ENCODE measurements at places on chromosomes 2 and 18. TPM values are rescaled to one million over a fixed set of nuclear protein-coding genes. Genes with fewer than 3 reads are reported as not detected.

MALL gene
- total RNA-seq: 1.9 TPM

DNA sequence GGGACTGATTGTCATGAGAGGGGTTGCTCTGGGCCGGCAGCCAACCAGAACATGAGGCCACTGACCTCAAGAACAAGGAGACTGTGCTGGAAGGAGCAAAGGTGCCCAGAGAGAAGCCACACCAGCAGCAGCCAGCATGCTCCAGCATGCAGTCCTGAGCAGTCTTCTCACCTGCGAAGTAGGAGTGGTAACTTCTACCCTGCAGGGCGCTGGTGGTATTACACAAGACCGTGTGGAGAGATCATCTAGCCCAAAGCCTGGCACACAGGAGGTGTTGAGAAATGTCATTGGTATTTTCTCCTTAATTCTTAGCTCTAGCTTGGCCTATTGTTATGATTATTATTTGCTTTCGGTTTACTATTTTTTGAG, 132.7 kb downstream of the TSN start:
- H3K4me1 ChIP-seq: no peaks in the 10 kb centered on the region
- H3K36me3 ChIP-seq: no peaks in the 10 kb centered on the region
- no peaks in the 10 kb centered on the region for H3K27me3 ChIP-seq
- H3K27ac ChIP-seq: no peak overlapping the region
- H3K4me3 ChIP-seq: no peak overlapping the region

NAT8 gene
- not detected for total RNA-seq

DNA sequence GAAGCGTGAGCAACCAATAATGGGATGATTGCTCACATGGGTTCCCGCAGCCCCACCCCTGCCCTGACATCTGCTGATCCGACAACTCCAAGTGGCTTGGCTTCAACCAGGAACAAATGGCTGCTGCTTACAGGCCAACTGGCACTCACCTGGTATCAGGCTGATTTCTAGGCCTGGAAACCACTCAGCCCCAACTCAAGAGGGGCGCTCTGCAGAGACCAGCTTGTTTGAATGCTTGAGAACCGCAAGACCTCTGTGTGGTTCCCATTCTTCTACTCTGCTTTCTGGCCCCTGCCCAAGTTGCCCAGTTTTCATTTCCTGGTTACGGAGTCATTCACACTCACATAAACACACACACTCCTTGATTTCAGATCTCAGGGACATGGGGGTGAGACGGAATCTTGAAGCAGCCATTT, 52.0 kb downstream of the TNP1 start:
- H3K36me3 ChIP-seq: no peaks in the 10 kb centered on the region
- no peaks in the 10 kb centered on the region for H3K27me3 ChIP-seq
- DNase-seq: no peak
- peaks cover 3% of the 10 kb centered on the region for H3K4me1 ChIP-seq
- no peak overlapping the region for H3K27ac ChIP-seq

LRRC30 gene
- not detected for total RNA-seq

GRCh38 chr2:20157193-20157891, 67.6 kb downstream of the SDC1 start:
- no peak overlapping the region for H3K27ac ChIP-seq
- H3K4me3 ChIP-seq: no peak overlapping the region
- no peak for DNase-seq
- H3K27me3 ChIP-seq: no peaks in the 10 kb centered on the region
- H3K36me3 ChIP-seq: no peaks in the 10 kb centered on the region
- H3K4me1 ChIP-seq: no peaks in the 10 kb centered on the region

DNA sequence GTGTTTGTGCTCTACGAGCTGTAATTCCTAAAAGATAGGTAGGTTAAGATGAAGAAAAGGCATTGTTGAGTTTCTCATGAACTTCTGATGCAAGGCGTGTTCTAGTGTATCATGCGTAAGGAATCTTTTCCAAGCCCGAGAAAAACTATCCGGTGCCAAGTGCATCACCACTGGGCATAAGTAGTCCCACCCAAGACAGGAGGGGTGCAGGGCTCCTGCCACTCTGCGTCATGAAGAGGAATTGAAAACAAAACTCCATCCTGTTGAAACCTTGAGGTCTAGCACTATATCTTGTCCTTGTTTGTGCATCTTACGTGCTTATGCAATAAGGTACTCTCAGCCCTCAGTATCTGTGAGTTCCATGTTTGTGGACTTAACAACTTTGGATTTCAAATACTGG, 45.7 kb downstream of the RAB31 start:
- no peak overlapping the region for H3K27ac ChIP-seq
- H3K4me1 ChIP-seq: peaks cover 12% of the 10 kb centered on the region
- H3K4me3 ChIP-seq: no peak overlapping the region
- DNase-seq: no peak

ASTL gene
- 1.7 TPM for total RNA-seq

GRCh38 chr2:36059691-36060090, 295.9 kb upstream of the CRIM1 start:
- H3K27me3 ChIP-seq: no peaks in the 10 kb centered on the region
- no peaks in the 10 kb centered on the region for H3K36me3 ChIP-seq
- no peak overlapping the region for H3K27ac ChIP-seq
- no peak for DNase-seq
- H3K4me3 ChIP-seq: no peak overlapping the region

DNA sequence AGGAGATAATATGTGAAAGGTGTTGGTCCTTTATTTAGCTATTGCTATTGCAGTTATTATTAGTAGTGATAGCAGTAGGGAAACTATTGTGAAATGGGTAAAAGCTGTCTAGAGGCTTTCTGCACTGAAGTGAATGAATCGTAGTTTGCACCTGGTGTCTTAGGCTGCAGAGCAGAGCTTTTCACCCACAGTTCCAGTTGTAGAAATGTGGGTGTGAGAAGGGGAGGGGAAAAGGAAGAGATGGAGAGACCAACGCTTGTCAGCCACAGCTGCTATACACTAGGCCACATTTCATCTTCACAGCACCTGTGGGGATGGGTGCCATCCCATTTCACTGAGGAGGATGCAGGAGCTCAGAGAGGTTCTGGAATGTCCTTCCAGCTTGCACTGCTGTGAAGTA, 50.0 kb downstream of the TRPM8 start:
- H3K4me1 ChIP-seq: no peaks in the 10 kb centered on the region
- H3K4me3 ChIP-seq: no peak overlapping the region
- DNase-seq: no peak
- H3K27ac ChIP-seq: no peak overlapping the region

DNA sequence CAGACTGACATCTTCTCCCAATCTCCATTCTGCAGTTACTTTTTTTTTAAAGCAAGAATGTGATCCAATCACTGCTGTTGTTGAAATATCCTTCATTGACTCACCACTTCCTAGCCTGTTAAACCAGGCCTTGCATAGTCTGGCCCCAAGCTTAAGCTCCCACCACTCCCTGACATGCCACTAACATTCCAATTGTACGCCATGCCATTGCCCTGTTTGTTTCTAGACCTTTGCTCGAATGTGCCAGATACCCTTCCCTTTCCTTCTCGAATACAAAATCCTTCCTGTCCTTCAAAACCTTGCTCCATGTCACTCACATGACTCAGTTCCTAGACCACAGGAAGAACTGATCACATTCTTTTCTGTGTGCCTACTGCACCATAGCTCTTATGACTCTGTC, 224.2 kb downstream of the CYRIA start:
- no peaks in the 10 kb centered on the region for H3K27me3 ChIP-seq
- no peak for DNase-seq
- H3K4me1 ChIP-seq: no peaks in the 10 kb centered on the region
- no peak overlapping the region for H3K27ac ChIP-seq
- no peak overlapping the region for H3K4me3 ChIP-seq

GRCh38 chr2:68709421-68709911, 25.1 kb upstream of the ARHGAP25 start:
- no peaks in the 10 kb centered on the region for H3K4me1 ChIP-seq
- no peak overlapping the region for H3K27ac ChIP-seq
- H3K36me3 ChIP-seq: no peaks in the 10 kb centered on the region
- DNase-seq: peak; percentile 25
- no peaks in the 10 kb centered on the region for H3K27me3 ChIP-seq

GRCh38 chr2:34723683-34724082, 1124.6 kb upstream of the FAM98A start:
- no peak for DNase-seq
- H3K27me3 ChIP-seq: no peaks in the 10 kb centered on the region
- no peaks in the 10 kb centered on the region for H3K4me1 ChIP-seq

UGT1A5 gene
- not detected for total RNA-seq

- DNase-seq: no peak
- H3K27ac ChIP-seq: no peak overlapping the region
- H3K4me1 ChIP-seq: no peaks in the 10 kb centered on the region
- no peak overlapping the region for H3K4me3 ChIP-seq
Observed at GRCh38 chr2:240511351-240512108, 46.3 kb downstream of the ANKMY1 start.

DNA sequence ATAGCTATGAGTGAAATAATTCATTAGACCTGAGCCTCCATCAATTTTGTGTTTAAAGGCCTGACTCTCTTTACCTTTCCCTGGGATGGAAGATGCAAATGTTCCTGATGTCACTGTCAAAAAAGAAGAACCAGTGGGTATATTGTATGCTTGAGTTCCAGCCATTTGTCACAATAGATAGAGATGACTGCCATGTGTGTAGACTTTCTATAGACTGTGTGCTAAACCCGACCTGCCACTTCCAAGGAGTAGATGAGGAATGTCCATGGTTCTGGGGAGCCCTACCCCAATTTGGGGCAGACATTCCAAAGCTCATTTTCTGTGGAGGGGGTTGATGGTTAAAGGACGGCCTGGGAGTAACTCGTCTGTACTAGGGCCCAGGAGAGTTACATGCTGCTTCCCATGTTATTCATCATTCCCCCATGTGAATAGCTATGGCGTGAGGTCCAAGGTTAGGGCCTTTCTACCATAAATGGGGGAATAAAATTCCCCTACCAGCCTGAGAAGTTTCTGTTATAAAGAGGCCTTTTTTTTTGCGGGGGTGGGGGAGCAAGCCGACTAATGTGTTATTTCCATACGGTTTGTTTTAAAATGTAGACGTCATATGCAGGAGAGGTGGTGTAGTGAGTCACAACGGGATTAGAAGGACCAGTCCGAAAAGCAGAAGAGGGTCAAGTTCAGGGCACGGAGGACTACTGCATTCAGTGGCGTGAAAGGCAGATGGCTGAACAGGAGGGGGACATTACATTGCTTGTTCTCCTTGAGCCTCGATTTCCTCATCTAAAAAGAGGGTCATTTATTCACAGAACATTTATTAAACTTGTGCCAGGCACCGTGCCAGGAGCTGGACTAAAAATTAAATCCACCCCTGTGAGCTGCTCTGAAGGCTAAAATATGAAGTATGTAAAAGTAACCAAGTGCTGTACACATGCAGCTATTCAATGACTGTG, 24.0 kb downstream of the IL1B start:
- DNase-seq: no peak
- H3K27me3 ChIP-seq: no peaks in the 10 kb centered on the region
- no peak overlapping the region for H3K27ac ChIP-seq
- no peaks in the 10 kb centered on the region for H3K4me1 ChIP-seq
- no peaks in the 10 kb centered on the region for H3K36me3 ChIP-seq

DNA sequence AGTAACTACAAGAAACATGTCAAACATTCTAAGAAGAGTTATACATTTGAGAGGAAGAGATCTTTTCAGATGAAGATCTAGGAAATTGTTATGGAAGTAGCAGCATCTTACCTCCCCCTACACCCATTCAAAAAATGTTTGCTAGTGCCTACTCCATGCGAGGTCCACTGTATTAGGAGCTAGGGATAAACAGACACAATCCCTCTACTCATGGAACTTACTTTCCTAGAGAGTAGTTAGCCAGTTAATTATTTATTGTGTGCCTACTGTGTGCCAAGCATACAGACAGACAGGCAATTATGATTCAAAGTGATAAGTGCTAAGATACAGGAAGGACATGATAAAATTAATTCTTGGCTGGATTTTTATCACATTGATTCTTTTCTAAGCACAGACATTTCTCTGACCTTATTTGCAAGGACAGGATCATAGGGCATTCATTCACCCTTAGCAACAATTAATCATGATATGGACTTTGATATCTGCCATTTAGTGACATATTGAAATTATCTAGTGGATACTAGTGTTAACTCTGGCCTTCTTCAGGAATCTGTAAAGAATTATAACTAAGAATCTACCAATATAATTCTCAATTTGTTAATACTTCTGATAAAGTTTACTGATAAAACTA, 19.6 kb upstream of the TDRD15 start:
- H3K27ac ChIP-seq: no peak overlapping the region
- no peaks in the 10 kb centered on the region for H3K27me3 ChIP-seq
- H3K4me1 ChIP-seq: no peaks in the 10 kb centered on the region
- H3K36me3 ChIP-seq: no peaks in the 10 kb centered on the region

FAP gene
- 0.76 TPM for total RNA-seq

GRCh38 chr2:72494392-72494791, 331.4 kb downstream of the EXOC6B start:
- H3K27me3 ChIP-seq: no peaks in the 10 kb centered on the region
- H3K27ac ChIP-seq: no peak overlapping the region
- no peaks in the 10 kb centered on the region for H3K4me1 ChIP-seq
- H3K4me3 ChIP-seq: no peak overlapping the region
- DNase-seq: no peak

DNA sequence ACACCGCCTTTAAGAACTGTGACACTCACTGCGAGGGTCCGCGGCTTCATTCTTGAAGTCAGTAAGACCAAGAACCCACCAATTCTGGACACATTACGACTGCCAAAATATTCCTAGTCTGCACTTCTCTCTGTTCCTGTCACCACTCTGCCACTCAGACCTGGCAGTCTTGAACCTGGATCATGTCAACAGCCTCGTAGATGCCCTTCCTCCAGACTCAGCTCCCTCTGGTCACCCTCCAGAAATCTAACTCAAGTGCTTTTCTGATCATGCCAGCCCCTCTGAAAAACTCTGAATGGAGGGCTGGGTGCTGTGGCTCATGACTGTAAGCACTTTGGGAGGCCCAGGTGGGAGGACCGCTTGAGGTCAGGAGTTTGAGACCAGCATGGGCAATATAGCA, 20.3 kb downstream of the AAK1 start:
- no peak for DNase-seq
- peaks cover 7% of the 10 kb centered on the region for H3K4me1 ChIP-seq
- no peak overlapping the region for H3K4me3 ChIP-seq
- H3K27me3 ChIP-seq: no peaks in the 10 kb centered on the region
- no peak overlapping the region for H3K27ac ChIP-seq

STPG4 gene
- not detected for total RNA-seq

GRCh38 chr18:49500201-49500921, 13.3 kb upstream of the C18orf32 start:
- DNase-seq: no peak
- no peaks in the 10 kb centered on the region for H3K27me3 ChIP-seq
- H3K4me1 ChIP-seq: no peaks in the 10 kb centered on the region
- H3K4me3 ChIP-seq: no peak overlapping the region

- no peaks in the 10 kb centered on the region for H3K27me3 ChIP-seq
- H3K36me3 ChIP-seq: no peaks in the 10 kb centered on the region
- H3K27ac ChIP-seq: no peak overlapping the region
- no peaks in the 10 kb centered on the region for H3K4me1 ChIP-seq
- no peak for DNase-seq
Observed at GRCh38 chr2:196215376-196215775, 44.0 kb upstream of the STK17B start.

- no peaks in the 10 kb centered on the region for H3K36me3 ChIP-seq
- no peak for DNase-seq
- no peak overlapping the region for H3K27ac ChIP-seq
- no peaks in the 10 kb centered on the region for H3K27me3 ChIP-seq
Observed at GRCh38 chr2:141411419-141411818, 719.4 kb downstream of the LRP1B start.

- DNase-seq: no peak
- H3K27ac ChIP-seq: no peak overlapping the region
- H3K4me1 ChIP-seq: no peaks in the 10 kb centered on the region
- H3K4me3 ChIP-seq: no peak overlapping the region
Observed at GRCh38 chr2:151029406-151030157, 232.1 kb downstream of the RBM43 start.

GRCh38 chr18:20996418-20996817, 115.2 kb downstream of the ROCK1 start:
- H3K27me3 ChIP-seq: no peaks in the 10 kb centered on the region
- H3K4me3 ChIP-seq: no peak overlapping the region
- no peak overlapping the region for H3K27ac ChIP-seq

MOCOS gene
- total RNA-seq: 5.4 TPM

Data from ovary (tissue), 10 donors.